ENCODE measurements at places on chromosomes 3 and 15. TPM values are rescaled to one million over a fixed set of nuclear protein-coding genes. Genes with fewer than 3 reads are reported as not detected.

GRCh38 chr15:40108061-40108854 is 421 bp downstream of the BMF start:
- H3K4me1 ChIP-seq = peaks cover 56% of the 10 kb centered on the region
- H3K27me3 ChIP-seq = no peaks in the 10 kb centered on the region

DNA sequence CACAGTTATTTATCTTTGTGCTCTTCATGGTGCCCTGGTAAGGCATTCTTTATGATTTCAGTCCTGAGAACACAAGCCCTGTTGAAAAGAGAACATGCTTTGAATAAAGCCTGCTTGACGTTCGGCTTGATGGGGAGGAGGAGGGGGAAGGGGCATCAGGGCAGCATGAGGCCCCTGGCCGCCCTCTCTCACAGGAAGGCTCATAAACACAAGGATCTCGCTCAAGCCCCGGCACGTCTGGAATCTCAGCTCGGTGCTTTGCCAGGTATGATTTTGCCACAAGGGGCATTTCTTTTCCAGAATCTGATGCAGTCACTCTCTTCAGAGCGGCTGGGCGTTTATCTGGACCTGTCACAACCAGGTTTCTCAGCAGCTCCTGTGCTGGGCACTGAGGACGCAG is 129.4 kb downstream of the DNAJB8 start:
- H3K27ac ChIP-seq = peak overlapping the region; percentile 58
- peaks cover 56% of the 10 kb centered on the region for H3K4me1 ChIP-seq
- H3K36me3 ChIP-seq = peaks cover 2% of the 10 kb centered on the region
- no peak for DNase-seq
- H3K27me3 ChIP-seq = peaks cover 40% of the 10 kb centered on the region

GRCh38 chr3:122880624-122881023 is 85.8 kb downstream of the SLC49A4 start:
- H3K4me1 ChIP-seq = peaks cover 4% of the 10 kb centered on the region
- no peak for DNase-seq
- H3K27me3 ChIP-seq = no peaks in the 10 kb centered on the region

DNA sequence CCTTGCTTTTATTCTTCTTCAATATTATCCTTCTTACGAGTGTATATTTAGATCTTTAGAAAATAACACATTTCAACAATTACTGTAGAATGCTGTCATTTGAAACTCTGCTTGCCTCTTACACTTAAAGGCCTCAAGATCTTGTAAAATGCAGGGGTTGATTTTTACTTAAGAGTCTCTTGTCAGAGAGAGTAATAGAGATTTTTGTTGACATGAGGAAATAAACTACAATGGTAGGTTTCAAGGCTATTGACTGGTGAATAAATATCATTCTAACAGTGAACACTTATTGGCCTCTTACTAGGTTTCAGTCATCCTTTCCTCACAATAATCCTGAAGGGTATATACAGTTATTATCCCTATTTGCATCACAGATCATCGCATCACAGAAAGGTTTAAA is 344.6 kb downstream of the GBE1 start:
- no peak overlapping the region for H3K4me3 ChIP-seq
- no peak overlapping the region for H3K27ac ChIP-seq
- no peaks in the 10 kb centered on the region for H3K36me3 ChIP-seq
- H3K27me3 ChIP-seq = no peaks in the 10 kb centered on the region
- no peak for DNase-seq

DNA sequence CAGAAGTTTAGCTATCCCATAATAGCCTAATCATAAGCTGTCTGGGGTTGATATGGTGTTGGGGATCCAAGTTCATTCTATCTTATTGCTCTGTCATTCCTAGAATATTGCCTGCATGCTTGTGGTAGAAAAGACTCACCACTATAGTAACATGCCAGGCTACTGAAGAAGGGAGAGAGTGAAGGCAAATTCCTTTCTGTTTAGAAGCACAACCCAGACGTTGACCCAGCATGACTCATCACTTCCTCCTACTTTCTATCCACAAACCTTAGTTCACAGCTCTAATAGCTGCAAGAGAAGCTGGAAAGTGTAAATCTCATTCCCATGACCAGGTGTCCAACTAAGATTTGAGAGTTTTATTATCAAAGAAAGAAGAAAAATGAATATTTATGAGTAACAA is 57.8 kb upstream of the NMD3 start:
- H3K4me3 ChIP-seq = no peak overlapping the region
- no peaks in the 10 kb centered on the region for H3K27me3 ChIP-seq
- no peaks in the 10 kb centered on the region for H3K36me3 ChIP-seq
- H3K27ac ChIP-seq = no peak overlapping the region
- no peaks in the 10 kb centered on the region for H3K4me1 ChIP-seq

GRCh38 chr3:81581966-81582599 is 179.4 kb downstream of the GBE1 start:
- H3K27me3 ChIP-seq = no peaks in the 10 kb centered on the region
- H3K36me3 ChIP-seq = no peaks in the 10 kb centered on the region
- H3K4me3 ChIP-seq = no peak overlapping the region
- no peak for DNase-seq
- H3K4me1 ChIP-seq = peaks cover 15% of the 10 kb centered on the region

DNA sequence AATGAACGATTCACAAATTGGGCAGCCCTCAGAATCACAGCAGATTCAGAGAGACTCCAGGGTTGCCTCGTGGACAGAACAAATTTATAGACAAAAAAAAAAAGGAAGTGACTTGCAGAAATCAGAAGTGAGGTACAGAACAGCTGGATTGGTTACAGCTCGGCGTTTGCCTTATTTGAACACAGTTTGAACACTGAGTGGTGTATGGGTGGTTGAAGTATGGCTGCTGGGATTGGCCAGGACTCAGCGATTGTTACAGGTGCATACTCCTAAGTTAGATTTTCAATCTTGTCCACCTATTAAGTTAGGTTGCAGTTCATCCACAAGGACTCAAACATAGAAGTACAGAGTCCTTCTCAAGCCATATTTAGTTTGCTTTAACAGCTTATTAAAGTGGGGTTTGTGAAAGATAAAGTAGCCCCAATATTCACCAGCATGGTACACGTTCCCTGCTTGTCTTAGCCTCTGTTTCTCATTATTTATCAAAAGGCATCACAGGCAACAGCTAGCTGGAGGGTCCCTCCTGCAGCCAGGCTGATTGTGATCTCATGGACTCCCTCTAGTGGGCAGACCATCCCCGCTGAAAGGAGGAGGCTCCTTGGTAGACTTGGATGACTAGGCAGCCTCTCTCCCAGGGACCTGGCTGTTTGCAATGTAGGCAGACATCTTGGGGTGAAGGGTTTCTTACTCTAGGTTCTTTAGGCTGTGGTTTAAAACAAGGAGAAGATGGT is 17.6 kb upstream of the ALDH1L1 start:
- H3K36me3 ChIP-seq = peaks cover 6% of the 10 kb centered on the region
- DNase-seq = no peak
- no peak overlapping the region for H3K27ac ChIP-seq
- H3K4me1 ChIP-seq = no peaks in the 10 kb centered on the region
- no peak overlapping the region for H3K4me3 ChIP-seq

DNA sequence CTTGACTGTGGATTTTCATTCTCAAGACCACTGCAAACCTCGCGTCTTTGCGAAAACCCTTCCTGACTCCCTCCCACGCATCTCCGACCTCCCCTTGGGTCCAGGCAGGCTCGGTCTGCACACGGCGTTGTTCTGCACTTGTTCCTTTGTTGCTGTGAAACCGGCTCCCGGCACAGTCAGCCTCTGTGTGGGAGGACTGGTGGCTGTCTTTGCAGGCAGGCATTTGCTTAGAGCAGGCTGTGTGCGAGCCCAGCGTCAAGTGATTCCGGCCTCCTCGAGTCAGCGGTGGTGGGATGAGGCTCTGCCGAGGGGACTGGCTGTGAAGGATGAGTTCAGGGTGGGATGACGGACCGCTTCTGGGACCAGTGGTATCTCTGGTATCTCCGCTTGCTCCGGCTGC is 102.6 kb upstream of the ROPN1 start:
- peaks cover 1% of the 10 kb centered on the region for H3K36me3 ChIP-seq
- DNase-seq = no peak
- no peak overlapping the region for H3K4me3 ChIP-seq
- H3K27me3 ChIP-seq = no peaks in the 10 kb centered on the region
- peaks cover 19% of the 10 kb centered on the region for H3K4me1 ChIP-seq

DNA sequence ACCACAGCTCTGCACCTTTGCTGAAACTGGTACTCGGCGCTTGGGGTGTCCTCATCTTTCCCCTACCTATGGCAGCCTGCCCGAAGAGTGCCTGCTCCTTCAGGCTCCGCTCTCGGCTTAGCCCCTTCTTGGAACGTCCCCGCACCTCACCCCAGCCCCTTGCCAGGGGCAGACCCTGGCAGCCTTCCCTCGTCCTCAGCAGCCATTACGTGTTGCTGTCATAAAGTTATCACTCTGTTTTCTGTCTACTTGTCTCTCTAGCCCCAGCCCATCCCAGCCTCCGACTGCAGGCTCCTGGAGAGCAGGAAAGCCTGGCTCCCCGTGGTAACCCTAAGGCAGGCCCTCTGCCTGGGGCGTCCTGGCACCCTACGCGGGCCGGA is 5.1 kb upstream of the BAHD1 start:
- peaks cover 16% of the 10 kb centered on the region for H3K4me1 ChIP-seq
- no peak overlapping the region for H3K27ac ChIP-seq
- no peaks in the 10 kb centered on the region for H3K36me3 ChIP-seq
- DNase-seq = no peak
- peak overlapping the region; percentile 25 for H3K4me3 ChIP-seq

GRCh38 chr3:152380043-152380442 is 111.3 kb downstream of the MBNL1 start:
- peaks cover 9% of the 10 kb centered on the region for H3K4me1 ChIP-seq
- no peaks in the 10 kb centered on the region for H3K27me3 ChIP-seq
- H3K36me3 ChIP-seq = no peaks in the 10 kb centered on the region
- DNase-seq = no peak

DNA sequence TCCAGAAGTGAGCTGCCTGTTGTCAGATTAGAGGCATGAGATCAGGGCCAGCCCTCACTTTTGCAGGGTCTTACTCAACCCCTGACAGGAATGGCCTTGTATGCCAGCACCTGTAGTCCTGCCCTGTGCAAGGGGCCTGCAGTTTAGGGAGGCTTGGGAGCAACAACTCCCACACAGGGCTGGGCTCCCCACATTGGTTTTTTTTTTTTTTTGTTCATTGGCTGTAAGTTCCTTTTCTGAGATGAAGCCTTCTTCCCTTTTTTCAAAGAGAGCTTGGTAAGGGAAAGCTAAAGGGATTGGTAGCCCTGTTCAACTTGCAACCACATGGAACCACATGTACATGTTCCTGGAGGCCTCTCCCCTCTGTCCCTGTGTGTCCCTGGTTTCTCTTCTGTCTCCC is 46.4 kb downstream of the TNFAIP8L3 start:
- no peak for DNase-seq
- H3K4me3 ChIP-seq = no peak overlapping the region
- H3K27ac ChIP-seq = no peak overlapping the region
- H3K4me1 ChIP-seq = peaks cover 6% of the 10 kb centered on the region
- H3K36me3 ChIP-seq = no peaks in the 10 kb centered on the region

DNA sequence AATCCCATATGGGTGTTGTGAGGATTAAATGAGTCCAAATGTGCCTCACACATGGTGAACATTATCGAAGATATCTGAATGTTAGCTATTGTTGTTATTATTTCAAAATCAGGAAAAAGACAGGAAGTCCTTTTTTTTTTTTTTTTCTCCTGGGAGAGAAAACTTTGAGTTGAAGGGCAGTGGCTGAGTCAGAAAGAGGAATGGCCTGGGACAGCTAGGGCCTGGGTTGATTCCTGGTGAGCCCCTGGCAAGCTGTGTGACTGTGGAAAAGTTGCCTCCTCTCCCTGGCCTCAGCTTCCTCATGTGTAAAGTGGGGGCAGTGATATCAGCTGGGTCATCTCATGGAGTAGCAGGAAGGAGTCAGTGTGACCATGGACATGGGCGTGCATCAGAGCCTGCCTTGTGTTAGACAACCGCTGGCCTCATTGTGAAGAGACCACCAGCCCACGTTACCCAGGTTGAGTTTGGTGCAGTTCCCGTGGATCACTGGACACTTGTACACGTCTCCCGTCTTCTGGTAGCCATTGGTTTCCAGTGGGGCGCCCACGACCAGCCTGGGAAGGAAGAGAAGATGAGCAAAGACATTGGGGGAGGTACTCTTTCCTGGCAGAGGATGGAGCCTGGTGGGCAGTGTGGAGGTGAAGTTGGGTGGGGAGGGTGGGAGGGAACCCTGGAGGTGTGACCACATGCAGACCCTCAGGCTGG is 63.1 kb downstream of the ITGA11 start:
- no peaks in the 10 kb centered on the region for H3K4me1 ChIP-seq
- H3K36me3 ChIP-seq = no peaks in the 10 kb centered on the region
- peak overlapping the region; percentile 73 for H3K27ac ChIP-seq
- peaks cover 21% of the 10 kb centered on the region for H3K27me3 ChIP-seq
- no peak for DNase-seq
- no peak overlapping the region for H3K4me3 ChIP-seq

DNA sequence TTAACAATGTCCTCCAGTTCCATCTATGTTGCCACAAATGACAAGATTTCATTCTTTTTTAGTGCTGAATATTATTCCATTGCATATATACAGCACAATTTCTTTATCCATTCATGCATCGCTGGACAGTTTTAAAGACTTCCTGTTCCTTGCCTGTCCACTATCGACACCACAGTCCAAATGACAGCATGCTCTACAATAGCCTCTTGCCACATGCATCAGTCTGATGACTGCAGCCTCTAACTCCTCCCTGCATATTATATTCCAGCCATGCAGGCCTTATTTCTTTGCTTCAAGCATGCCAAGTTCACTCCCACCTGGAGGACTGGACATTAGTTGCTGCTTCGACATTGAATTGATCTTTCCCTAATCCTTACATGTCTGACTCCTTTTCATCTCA is 306.2 kb downstream of the FOXP1 start:
- peaks cover 15% of the 10 kb centered on the region for H3K36me3 ChIP-seq
- peak overlapping the region; percentile 50 for H3K27ac ChIP-seq

DNA sequence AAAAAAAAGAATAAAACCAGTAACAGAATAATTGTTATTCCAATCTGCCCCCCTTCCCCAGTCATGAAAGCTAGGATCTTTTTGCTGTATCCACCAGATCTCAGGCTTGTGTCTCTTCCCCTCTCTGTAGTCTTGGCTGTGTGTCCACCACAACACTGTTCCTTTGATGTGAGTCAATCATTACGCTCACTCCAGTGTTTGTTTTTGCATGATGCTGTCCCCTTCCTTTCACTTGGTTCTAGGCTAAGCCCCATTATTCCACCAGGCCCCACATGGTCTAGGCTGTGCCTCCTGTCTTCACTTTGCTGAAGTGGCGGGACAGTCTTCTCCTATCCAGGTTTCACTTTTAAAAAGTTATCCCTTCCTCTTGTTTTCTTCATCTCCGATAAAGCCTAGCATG is 13.6 kb downstream of the ACKR2 start:
- H3K36me3 ChIP-seq = no peaks in the 10 kb centered on the region
- H3K4me1 ChIP-seq = peaks cover 13% of the 10 kb centered on the region
- H3K27me3 ChIP-seq = no peaks in the 10 kb centered on the region
- peak overlapping the region; percentile 2 for H3K27ac ChIP-seq
- DNase-seq = no peak

GRCh38 chr3:57530071-57530608 is 14.0 kb downstream of the DNAH12 start:
- no peak overlapping the region for H3K4me3 ChIP-seq
- no peak for DNase-seq
- H3K36me3 ChIP-seq = no peaks in the 10 kb centered on the region
- no peak overlapping the region for H3K27ac ChIP-seq
- no peaks in the 10 kb centered on the region for H3K27me3 ChIP-seq

GUCA1C gene
- not detected for total RNA-seq

STAB1 gene
- 0.27 TPM for total RNA-seq

EAF2 gene
- total RNA-seq = 7.6 TPM

ACTC1 gene
- total RNA-seq = 5.3 TPM

ATP13A4 gene
- 8.1 TPM for total RNA-seq
